ENCODE measurements at places on chromosomes 7 and 10.

DNA sequence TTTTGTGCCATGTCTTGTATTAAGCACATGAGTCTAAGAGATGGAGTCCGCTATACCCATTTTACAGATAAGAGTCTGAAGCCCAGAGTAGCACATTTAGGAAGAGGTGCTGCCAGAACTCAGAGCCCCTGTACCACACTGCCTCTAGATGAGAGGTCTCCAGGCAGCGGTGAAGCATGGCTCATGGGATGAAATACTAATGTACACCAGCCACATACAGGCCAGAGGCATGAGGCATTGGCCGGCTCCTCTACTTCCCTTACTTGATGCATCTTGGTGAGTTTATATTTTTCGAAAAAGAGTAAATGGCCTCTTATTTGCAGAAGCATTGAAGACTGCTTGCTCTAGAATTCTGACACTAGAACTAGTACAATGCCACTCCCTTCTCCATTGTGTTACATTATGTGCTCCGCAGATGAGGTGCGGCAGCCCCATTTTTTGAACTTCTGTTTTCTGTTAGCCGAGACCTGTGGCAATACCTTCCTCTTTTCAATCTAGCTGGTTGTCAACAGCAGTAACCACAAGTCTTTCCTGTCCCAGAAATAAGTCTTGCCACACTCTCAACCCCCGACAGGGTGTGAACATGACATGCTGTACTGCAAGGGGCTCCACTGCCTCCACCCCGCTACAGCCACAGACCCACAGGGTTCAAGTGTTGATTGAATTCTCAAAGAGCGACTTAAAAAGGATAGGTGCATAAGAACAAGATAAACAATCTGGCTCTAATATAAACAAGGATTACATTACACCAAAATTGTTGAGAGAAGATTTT, 145.3 kb downstream of the CELF2 start:
- no peak overlapping the region for H3K4me3 ChIP-seq
- H3K36me3 ChIP-seq = no peaks in the 10 kb centered on the region
- no peak overlapping the region for H3K27ac ChIP-seq
- H3K4me1 ChIP-seq = peaks cover 21% of the 10 kb centered on the region
- peaks cover 5% of the 10 kb centered on the region for H3K27me3 ChIP-seq

DNA sequence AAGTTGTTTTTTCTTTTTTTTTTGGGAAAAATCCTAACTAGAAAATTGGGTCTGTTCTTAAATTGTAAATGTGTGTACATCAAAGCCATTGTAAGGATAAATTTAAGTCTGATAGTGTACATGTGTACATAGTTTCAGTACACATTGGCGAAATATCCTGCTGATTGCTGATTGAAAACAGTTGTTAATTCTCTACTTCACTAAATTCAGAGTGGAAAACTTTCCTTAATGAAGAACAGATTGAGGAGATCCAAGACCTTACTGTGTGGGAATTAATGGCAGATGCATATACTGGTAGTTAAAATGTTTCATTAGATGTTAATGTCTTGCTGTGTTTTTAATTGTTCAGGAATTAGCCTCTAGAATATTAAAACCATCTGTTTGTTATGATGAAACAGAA, 506.0 kb downstream of the AUTS2 start:
- H3K4me1 ChIP-seq = peaks cover 6% of the 10 kb centered on the region
- H3K4me3 ChIP-seq = no peak overlapping the region
- H3K27me3 ChIP-seq = no peaks in the 10 kb centered on the region

GRCh38 chr10:117945651-117946050, 101.1 kb downstream of the RAB11FIP2 start:
- no peak for DNase-seq
- peaks cover 3% of the 10 kb centered on the region for H3K4me1 ChIP-seq
- H3K27ac ChIP-seq = no peak overlapping the region
- H3K4me3 ChIP-seq = no peak overlapping the region
- peaks cover 2% of the 10 kb centered on the region for H3K27me3 ChIP-seq

GRCh38 chr7:157927313-157927925, 590.6 kb downstream of the DNAJB6 start:
- peaks cover 7% of the 10 kb centered on the region for H3K27me3 ChIP-seq
- H3K27ac ChIP-seq = no peak overlapping the region
- H3K4me3 ChIP-seq = no peak overlapping the region

GRCh38 chr10:130193493-130194193, 57.5 kb downstream of the GLRX3 start:
- H3K27ac ChIP-seq = no peak overlapping the region
- no peak for DNase-seq
- H3K4me1 ChIP-seq = peaks cover 10% of the 10 kb centered on the region
- H3K4me3 ChIP-seq = no peak overlapping the region
- H3K27me3 ChIP-seq = peaks cover 12% of the 10 kb centered on the region
- no peaks in the 10 kb centered on the region for H3K36me3 ChIP-seq

DNA sequence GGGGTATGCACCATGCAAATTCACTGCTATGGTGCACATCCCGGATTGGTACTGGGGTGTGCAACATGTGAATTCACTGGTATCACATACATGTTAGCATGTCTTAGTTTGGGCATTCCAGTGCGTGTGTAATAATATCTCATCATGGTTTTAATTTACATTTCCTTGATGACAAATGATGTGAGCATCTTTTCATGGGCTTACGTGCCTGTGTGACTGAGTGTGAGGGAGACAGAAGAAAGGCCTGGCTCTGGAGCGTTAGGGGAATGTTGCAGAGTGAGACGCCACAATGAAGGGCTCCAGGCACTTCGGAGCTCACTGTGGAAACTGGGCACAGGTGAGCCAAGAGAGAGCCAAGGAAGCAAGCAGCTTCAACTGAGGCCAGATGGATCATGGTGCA, 162.6 kb downstream of the UBE2H start:
- H3K36me3 ChIP-seq = no peaks in the 10 kb centered on the region
- peak overlapping the region; percentile 84 for H3K4me3 ChIP-seq
- peak overlapping the region; percentile 100 for H3K27ac ChIP-seq

- no peak overlapping the region for H3K27ac ChIP-seq
- H3K36me3 ChIP-seq = peaks cover 7% of the 10 kb centered on the region
- H3K27me3 ChIP-seq = peaks cover 4% of the 10 kb centered on the region
- DNase-seq = no peak
- no peaks in the 10 kb centered on the region for H3K4me1 ChIP-seq
These were observed 62.6 kb upstream of the CACNA2D1 start for GRCh38 chr7:82506208-82506607.

DNA sequence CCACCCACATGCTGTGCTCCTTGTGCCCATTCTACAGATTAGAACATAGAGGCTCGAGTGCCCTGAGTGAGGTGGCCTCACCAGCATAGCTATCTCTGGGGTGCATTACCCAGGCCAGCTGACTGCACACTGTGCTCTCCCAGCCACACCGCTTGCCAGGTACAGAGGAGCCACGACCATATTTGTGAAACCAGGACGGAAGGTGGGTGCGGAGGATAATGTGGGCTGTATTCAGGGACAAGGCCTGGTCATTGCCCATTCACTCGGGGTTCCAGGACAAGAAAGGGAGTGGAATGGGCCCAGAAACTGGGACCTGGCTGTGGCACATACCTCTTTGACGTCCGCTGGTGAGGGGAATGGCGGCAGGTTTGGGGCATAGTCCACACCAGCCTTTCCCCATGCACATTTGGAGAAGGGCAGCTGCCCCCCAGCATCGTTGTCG, 236.0 kb downstream of the TNS3 start:
- H3K27me3 ChIP-seq = peaks cover 3% of the 10 kb centered on the region
- no peak overlapping the region for H3K4me3 ChIP-seq
- no peaks in the 10 kb centered on the region for H3K36me3 ChIP-seq
- peaks cover 16% of the 10 kb centered on the region for H3K4me1 ChIP-seq

- no peak for DNase-seq
- H3K27me3 ChIP-seq = no peaks in the 10 kb centered on the region
- H3K4me1 ChIP-seq = peaks cover 4% of the 10 kb centered on the region
- H3K4me3 ChIP-seq = no peak overlapping the region
- H3K36me3 ChIP-seq = no peaks in the 10 kb centered on the region
These were observed 314.9 kb downstream of the CALN1 start for GRCh38 chr7:72097226-72097625.

GRCh38 chr7:44272456-44272855, 52.9 kb downstream of the CAMK2B start:
- H3K27me3 ChIP-seq = peaks cover 7% of the 10 kb centered on the region
- H3K4me3 ChIP-seq = no peak overlapping the region
- no peak overlapping the region for H3K27ac ChIP-seq
- no peaks in the 10 kb centered on the region for H3K36me3 ChIP-seq
- peaks cover 23% of the 10 kb centered on the region for H3K4me1 ChIP-seq

DNA sequence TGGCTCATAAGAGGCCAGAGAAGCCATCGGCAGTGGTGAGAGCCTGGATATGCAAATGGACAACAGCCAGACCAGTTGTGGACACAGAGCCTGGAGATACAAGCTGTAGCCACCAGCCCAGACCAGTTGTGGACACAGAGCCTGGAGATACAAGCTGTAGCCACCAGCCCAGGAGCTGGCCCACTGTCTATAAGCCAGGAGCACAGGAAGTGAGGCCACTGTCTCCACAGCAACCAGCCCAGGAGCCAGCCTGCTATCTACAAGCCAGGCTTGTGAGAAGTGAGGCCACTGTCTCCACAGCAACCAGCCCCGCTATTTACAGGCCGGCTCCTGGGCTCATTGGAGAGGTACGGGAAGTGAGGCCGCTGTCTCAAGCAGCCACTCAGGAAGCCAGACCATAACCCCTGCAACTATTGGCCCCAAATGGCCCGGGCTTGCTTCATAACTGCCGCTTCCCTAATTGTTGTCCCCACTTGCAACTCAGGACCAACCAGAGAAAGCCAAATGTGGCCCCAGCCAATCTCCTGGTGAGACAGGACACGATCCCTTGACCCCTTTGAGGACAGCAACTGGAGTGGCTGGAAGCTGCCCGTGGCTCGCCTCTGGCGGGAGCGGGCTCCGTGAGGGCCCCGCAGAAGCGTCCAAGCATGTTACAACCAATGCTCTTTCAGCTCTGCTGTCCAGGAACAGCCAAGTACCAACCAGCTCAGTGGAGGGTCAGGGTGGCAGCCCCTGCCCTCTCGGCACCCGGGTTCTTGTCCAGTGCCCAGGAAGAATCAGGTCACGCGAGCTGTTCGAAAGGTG, 44.1 kb upstream of the CNPY1 start:
- no peak overlapping the region for H3K4me3 ChIP-seq
- peaks cover 10% of the 10 kb centered on the region for H3K27me3 ChIP-seq
- no peak for DNase-seq
- peaks cover 10% of the 10 kb centered on the region for H3K4me1 ChIP-seq
- no peak overlapping the region for H3K27ac ChIP-seq

- H3K27ac ChIP-seq = peak overlapping the region; percentile 11
- peaks cover 6% of the 10 kb centered on the region for H3K36me3 ChIP-seq
- peaks cover 10% of the 10 kb centered on the region for H3K27me3 ChIP-seq
- DNase-seq = no peak
- no peak overlapping the region for H3K4me3 ChIP-seq
These were observed 110.9 kb downstream of the ADARB2 start for GRCh38 chr10:1626410-1626809.

DNA sequence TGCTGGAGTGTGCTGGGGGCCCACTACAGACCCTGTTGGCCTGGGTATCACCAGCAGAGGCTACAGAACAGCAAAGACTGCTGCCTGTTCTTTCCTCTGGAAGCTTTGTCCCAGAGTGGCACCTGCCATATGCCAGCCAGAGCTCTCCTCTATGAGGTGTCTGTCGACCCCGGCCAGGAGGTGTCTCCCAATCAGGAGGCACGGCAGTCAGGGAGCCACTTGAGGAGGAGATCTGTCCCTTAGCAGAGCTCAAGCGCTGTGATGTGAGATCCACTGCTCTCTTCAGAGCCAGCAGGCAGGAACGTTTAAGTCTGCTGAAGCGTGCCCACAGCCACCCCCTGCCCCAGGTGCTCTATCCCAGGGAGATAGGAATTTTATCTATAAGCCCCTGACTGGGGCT, 316.2 kb downstream of the ETV1 start:
- no peak overlapping the region for H3K4me3 ChIP-seq
- peaks cover 56% of the 10 kb centered on the region for H3K36me3 ChIP-seq
- H3K27ac ChIP-seq = no peak overlapping the region

DNA sequence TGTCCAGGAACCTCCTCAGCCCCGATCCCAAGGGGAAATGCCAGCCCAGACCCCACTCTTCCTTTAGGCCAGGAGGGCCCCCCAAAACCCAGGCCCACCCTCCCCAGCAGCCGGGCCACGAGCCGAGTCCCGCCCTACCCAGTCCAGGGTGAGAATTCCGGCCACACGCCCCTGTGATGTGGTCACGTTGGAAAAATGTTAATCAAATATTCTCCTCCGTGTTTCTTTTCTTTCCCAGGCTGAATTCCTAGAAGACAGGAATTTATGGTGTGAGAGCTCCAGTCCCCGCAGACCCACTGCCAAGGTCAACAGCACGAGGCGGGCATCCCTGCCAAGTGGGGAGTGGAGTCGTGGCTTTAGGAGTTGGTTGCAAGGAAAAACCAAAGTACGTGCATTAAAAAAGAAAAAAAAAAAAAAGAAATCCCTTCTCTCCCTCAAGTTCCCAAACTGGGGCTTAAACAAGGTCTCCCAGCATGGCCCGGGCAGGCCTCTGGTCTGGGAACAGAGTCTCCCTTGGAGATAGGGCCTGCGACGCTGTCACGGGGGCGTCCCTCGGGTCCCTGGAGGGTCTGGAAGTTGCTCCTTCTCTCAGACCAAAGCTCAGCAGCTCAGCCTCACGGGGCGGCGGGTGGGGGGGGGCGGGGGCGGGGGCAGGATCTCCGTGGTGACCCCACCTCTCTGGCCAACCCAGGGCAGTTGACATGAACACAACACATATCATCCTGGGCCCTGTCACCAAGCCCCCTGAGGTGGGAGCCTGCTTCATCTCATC, 28.1 kb upstream of the ELN start:
- peaks cover 6% of the 10 kb centered on the region for H3K4me1 ChIP-seq
- H3K27me3 ChIP-seq = peaks cover 5% of the 10 kb centered on the region
- no peak overlapping the region for H3K27ac ChIP-seq
- no peak overlapping the region for H3K4me3 ChIP-seq
- H3K36me3 ChIP-seq = peaks cover 4% of the 10 kb centered on the region

DNA sequence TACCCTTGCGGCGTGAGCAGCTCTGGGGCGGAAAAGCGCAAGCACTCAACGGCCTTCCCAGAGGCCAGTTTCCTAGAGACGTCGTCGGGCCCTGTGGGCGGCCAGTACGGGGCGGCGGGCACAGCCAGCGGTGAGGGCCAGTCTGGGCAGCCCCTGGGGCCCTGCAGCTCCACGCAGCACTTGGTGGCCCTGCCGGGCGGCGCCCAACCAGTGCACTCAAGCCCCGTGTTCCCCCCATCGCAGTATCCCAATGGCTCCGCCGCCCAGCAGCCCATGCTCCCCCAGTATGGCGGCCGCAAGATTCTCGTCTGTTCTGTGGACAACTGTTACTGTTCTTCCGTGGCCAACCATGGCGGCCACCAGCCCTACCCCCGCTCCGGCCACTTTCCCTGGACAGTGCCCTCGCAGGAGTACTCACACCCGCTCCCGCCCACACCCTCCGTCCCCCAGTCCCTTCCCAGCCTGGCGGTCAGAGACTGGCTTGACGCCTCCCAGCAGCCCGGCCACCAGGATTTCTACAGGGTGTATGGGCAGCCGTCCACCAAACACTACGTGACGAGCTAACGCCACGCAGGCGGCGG, 12.6 kb downstream of the TRIM8 start:
- peaks cover 5% of the 10 kb centered on the region for H3K36me3 ChIP-seq
- H3K27ac ChIP-seq = no peak overlapping the region
- no peak for DNase-seq
- peaks cover 15% of the 10 kb centered on the region for H3K4me1 ChIP-seq
- H3K27me3 ChIP-seq = peaks cover 1% of the 10 kb centered on the region

- peaks cover 14% of the 10 kb centered on the region for H3K4me1 ChIP-seq
- no peak for DNase-seq
- no peaks in the 10 kb centered on the region for H3K36me3 ChIP-seq
- no peak overlapping the region for H3K4me3 ChIP-seq
- no peak overlapping the region for H3K27ac ChIP-seq
These were observed 8.3 kb downstream of the NAMPT start for GRCh38 chr7:106276513-106276912.

Measured in glutamatergic neuron (in vitro differentiated cells).